GF-D8 (cell line): ENCODE measurements at places on chromosomes 11 and 22.

- DNase-seq, result no peak
Measured at GRCh38 chr11:2928605-2929530, at the start of gene PHLDA2. Gene PHLDA2, minus strand, starts transcription at chr11:2929420. Its CDS starts 56 bp downstream, at chr11:2929364.

- no peak for DNase-seq
Measured at GRCh38 chr22:23744001-23744400, 6.9 kb downstream of the ZNF70 start.

GRCh38 chr22:27757928-27758525 is 43.5 kb downstream of the MN1 start:
- DNase-seq, result no peak

- DNase-seq, result no peak
Measured at GRCh38 chr22:45418056-45418769, 4.7 kb downstream of the RIBC2 start.

GRCh38 chr22:24421428-24421931 is 5.9 kb upstream of the ADORA2A start:
- no peak for DNase-seq

- DNase-seq, result no peak
Measured at GRCh38 chr11:108062336-108062735, 53.6 kb downstream of the CUL5 start.

DNA sequence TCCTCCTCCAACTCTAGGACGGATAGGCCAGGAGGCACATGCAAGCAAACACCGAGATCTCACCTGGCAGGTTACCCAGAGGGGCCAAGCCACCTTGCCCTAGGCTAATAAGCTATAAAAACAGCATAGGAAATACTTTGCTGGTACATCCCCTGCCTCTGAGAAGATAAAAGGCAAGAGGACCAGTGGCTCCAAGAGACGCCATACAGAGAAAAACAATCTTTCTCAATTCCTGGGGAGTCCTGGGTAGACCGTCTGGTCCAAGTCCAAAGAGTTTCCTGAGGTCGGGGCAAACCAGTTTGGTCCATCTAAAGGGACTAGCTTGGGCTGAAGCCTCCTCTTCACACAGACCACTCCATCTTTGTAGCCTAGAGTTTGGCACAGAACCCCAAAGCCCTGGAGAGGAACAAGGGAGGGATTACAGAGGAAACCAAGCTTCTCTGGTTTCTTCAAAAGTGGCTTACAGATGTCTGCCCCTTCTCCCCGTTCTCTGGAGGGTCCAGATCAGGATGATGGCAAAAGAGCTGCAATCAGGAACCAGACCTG is 40.4 kb downstream of the NUMA1 start:
- no peak for DNase-seq

- peak; percentile 62 for DNase-seq
Measured at GRCh38 chr11:76627606-76628005, 42.9 kb downstream of the LRRC32 start.

GRCh38 chr22:17501679-17502285 is 61.5 kb upstream of the SLC25A18 start:
- peak; percentile 16 for DNase-seq

GRCh38 chr11:66189031-66189745 is 79.3 kb upstream of the RAB1B start:
- no peak for DNase-seq

DNA sequence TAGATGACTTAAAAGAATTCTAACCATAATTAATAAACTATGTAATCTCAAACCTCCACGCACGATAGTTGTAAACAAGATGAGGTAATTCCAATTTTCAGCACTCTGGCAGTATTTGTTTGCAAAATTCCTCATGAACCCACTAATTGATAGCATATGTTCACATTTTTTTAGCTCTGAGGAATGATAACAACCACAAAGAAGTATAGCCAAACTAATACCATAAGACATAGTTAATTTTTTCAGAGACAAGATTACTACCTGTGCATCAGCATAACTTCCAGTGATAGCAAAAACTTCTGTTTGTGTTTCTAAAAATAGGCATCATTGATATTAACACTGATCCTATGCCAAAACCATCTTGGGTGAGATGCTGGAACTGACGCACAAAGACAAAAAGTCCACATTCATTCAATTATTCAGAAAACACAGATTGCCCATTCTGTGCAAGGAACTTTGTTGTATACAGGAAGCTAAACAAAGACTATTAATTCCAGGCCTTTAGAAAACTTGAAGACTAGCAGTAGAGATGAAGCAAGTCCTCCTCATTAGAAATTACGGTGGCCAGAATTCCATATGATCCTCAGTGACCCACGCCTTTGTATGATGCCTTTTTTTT is 57.7 kb downstream of the PDGFD start:
- no peak for DNase-seq

DNA sequence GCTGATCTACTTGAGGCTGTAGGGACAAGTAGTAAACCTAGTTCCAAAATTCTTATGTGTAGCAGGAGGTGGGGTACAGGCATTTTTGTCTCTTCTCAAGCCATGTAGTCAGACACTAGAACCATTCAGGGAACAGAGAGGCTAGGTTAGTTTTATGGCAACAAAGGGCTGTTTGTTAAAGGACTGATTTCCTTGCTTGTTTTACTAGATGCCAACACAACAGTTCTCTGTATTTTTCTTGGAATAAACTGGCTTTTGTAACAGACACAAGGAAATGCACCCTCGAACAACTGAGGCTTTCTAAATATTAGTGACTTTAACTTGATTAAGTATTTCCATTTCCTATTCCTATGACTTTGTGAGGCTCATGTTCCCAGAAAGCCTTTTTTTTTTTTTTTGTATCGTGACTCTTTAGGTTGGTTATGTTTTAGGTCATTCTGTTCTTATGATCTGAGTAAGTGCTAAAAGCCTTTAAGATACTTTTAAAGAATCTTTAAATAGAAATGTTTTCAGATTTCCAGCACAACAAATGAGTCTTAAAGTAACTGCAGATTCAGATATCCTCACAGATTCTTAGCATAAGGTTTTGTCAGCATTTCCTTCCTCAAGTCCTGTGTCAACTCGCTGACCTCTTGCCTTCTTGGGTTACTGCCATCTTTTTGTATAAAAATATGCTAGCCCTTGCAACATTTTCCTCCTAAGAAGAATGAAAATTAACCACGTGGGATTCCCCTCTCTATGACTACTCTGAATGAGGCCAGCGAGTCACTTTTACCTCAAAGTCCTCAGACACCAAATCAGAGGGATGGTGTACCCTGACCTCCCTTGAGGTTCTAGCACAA is 92.5 kb downstream of the CCDC83 start:
- DNase-seq, result peak; percentile 82

DNA sequence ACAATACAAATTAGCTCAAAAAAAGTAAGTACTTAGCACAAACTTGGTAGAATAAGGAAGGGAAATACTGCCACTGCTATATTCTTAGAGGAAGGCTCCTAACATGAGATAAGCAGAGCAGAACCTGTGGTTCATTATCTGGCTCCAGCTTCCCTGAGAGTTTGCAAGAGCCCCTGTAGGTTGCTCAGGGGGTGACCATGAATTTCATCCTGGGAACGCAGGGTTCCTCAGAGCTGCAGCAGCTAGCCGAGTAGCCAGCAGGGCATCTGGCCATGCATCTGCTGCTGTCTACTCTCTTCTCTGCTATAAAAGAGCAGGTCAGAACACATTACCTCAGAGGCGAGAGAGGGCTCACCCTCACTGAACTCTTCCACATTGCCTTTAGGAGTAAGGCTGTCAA is 67.3 kb downstream of the TRPC6 start:
- no peak for DNase-seq

- DNase-seq, result no peak
Measured at GRCh38 chr11:12778240-12778905, 104.2 kb downstream of the TEAD1 start.

- DNase-seq, result no peak
Measured at GRCh38 chr11:118263112-118263511, 985 bp downstream of the MPZL2 start.

- no peak for DNase-seq
Measured at GRCh38 chr22:47164514-47165337, 402.3 kb downstream of the TBC1D22A start.

DNA sequence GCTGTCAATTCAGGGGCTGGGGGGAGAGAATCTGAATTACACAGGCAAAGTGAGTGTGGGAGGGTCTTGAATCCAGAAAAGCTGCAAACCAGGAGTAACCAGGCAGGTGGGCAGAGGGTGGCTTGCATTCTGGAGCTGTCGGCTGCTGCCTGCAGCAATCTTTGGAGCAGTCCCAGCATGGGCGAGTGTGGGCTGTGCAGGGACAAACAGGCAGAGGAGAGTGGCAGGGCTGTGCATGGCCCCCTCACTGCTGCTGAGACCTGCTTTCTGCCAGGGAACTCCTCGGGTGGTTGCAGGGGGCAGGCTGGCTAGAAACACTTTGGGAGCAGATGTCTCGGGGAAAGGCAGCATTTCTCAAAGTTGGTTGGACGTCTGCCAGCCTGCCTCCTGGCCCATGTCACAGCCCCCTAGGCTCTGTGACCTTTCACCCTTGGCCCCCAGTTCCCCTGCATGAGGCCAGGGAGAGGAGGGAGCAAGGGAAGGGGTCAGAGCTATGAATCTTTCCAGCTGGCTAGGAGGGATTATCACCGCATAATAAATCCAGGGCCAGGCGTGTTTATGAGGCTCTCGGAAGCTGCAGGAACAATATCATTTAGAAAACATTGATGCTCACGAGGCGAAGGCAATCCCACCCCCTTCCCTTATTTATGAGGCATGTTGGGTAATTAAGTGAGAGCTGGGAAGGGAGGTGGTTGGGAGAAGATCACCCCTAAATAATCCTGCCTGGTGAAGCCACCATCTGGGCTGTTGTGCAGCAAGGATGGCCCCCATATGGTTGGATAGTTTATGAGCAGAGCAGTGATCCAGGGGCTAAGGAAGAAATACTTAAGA is 212.3 kb upstream of the NCAM1 start:
- no peak for DNase-seq

GRCh38 chr22:47251911-47252310 is 489.5 kb downstream of the TBC1D22A start:
- DNase-seq, result no peak

DNA sequence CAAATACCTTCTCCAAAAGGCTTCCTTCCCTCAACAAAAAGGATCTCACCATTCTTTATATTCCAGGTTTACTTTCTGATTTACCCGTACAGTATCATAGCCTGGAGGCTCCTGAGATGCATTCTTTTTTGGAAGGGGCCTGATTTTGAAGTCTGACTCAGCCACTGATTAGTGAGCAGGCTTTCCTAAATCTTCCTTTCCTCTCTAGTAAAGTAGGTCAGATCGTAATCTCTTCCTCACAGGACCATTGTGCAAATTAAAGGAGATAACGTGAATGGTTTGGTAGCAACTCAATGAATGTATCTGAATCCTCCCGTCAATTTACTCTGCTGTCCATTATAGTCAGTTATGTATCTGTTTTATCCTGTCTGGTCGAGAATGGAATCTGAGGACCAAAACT is 227.7 kb upstream of the ANO5 start:
- DNase-seq, result no peak

DNA sequence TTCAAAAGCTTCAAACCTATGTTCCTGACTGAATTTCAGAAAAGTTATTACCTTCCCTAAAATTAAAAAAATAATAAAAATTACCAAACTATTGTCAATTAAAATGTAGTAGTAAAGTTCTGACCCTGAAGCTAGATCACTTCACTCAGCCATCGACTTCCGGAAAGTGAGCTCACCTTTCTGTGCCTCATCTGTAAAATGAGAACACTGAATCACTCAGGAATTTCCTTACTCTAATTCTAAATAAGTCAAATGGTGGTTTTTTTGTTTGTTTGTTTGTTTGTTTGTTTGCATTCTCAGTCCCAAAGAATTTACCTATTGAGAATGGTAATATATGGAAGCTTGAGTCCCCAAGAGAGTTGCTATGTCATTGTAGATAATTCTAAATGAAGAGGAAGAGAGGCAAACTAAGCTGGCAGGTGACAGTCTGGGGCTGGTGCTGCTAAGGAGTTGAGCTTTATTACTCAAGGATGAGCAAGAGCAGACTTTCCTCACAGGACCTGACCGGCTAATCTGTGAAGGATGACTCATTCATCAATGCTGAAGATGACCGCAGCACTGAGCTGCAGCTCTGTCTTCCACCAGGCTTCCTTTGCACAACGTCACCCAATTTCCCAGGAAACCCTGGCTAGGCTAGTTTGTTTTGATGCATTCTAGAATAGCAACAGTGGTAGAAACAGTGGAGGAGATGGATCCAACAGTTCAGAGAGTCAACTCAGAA is 248.8 kb downstream of the RAB38 start:
- DNase-seq, result no peak

DNA sequence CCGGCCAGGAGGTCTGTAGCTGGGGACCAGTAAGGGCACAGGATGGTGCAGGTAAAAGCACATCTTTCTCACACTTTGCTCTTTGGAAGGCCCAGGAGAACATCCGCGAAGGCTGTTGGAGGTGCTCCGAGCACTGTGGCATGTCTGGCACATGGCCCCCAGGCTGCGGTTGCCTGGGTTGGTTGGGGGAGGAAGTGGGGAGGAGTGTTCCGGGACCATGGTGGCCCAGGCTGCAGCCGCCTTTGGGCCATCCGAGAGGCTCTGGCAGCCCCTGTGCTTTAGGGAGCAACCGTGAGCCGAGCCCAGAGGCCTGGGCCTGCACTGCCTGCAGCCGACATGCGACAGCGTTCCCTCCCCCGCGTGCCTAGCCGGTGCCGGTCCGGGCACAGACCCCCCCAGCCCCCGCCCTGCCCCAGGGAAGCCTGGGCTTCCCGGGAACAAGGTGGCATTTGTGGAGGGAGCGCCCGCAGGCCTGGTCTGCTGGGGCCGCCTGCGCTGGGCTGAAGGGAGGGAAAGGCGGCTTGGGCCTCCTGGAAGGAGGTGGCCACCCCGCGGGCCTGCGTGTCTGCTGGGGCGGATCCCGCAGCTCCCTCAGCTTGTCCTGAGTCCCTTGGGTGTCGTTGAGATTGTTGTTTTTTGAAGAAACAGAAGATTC is 57.9 kb downstream of the GRAMD4 start:
- DNase-seq, result no peak

DNA sequence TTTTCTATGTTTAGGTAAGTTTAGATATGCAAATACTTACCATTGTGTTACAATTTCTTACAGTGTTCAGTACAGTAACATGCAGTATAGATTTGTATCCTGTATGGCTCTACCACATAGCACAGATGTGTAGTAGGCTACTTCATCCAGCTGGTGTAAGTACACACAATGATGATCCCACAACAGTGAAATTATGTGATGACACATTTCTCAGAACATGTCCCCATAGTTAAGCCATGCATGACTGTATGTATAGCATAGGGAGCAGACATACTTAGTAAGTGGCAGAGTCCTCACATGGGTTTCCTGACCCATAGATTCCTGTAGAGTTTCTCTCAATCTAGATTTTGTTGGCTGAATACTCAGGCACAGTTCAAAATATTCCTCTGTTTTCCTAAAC is 26.8 kb upstream of the BARX2 start:
- no peak for DNase-seq

DNA sequence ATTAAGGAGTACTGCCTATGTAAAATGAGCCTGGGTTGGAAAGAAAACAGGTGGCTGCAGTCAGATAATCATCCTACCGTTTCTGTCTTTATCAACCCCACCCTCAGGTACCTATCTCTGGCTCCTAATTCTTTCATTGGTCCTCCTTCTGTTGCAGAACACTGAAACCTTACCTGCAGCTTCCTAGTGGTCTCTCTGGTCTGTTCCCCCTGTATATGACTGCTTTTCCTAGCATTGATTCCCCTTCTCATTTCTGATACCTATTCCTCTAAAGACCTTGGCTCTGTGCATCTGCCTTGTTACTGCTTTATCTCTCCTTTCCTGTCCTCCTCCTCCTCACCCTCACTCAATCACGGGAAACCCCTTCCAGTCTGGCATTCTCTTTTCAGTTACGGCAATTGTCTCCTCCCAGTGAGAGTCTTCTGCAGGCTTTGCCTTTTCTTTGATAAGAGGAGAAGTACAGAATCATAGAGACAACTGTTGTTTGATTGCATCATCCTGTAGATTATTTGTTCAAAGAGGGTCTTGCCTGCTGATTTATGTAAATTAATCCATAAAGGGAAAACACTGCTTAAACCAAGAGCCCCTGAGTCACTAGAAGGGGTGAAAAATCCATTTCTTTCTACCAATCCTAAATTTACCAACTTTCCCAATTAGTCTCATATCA is 301.2 kb downstream of the AASDHPPT start:
- no peak for DNase-seq
